ENCODE measurements at places on chromosomes 1 and 21.

- no peak for DNase-seq
Observed at GRCh38 chr1:231039161-231040018, 664 bp downstream of the FAM89A start.

- no peak for DNase-seq
Observed at GRCh38 chr21:37063433-37063832, 9.4 kb downstream of the PIGP start.

DNA sequence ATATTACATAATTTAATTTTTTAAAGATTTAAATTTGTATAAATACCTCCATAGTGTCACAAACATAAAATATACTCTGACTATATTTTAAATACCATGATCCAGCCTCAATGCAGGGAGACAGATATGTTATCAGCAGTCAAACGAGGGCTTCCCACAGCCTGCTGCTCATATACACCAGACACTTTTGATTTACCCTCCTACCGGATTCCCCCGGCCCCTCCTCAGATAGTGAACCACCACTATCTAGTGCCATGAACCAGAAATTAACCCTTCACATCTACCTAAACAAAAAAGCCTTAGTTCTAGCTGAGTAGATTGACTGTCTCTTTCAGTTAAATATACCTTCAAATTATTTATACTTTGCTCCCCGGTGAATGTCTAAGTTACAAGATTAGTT is 52.4 kb upstream of the C1orf53 start:
- no peak for DNase-seq

- DNase-seq: no peak
Observed at GRCh38 chr1:61782771-61783170, 40.5 kb downstream of the PATJ start.

GRCh38 chr1:18886003-18886335 is 16.4 kb downstream of the ALDH4A1 start:
- no peak for DNase-seq

DNA sequence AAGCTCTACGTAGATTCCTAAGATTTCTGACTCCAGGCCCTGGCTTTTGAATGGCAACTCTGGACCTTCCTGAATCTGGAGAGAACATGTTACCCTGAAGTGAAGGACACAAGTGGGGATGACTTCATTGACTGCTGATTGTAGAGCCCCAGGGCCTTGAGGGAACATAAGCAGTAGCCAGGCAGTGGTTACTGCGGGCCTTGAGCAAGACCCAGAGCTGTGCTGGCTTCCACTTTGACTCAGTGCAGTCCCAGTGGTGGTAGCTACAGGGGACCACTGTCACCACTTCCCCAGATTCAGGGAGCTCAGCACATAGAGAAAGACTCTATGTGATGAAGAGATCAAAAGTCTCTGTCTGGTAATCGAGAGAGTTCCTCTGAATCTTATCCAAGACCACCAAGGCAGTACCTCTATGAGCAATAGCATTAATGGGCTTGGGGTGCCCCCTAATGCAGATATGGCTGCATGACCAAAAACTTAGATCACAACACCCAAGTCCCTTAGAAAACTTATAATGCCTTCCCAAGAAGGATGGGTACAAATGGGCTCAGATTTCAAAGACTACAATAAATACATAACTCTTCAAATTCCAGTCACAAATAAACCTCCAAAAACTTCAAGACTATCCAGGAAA is 1278.3 kb downstream of the AMY1C start:
- DNase-seq: no peak

DNA sequence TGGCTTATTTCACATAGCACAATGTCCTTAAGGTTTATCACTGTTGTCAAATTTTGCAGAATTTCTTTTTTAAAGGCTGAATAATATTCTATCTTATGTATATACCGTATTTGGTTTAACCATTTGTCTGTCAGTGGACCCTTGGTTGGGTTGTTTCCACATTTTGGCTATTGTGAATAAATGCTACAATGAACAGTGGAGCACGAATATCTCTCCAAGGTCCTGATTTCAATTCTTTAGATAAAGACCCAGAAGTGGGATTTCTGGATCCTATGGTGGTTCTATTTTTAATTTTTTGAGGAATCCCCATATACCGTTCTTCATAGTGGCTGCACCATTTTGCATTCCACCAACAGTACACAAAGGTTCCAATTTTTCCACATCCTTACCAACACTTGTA is 5.8 kb upstream of the ZBTB17 start:
- no peak for DNase-seq

- no peak for DNase-seq
Observed at GRCh38 chr21:44459712-44460440, 4.6 kb downstream of the LRRC3 start.

GRCh38 chr1:178819123-178819522 is 51.8 kb downstream of the ANGPTL1 start:
- DNase-seq: no peak

DNA sequence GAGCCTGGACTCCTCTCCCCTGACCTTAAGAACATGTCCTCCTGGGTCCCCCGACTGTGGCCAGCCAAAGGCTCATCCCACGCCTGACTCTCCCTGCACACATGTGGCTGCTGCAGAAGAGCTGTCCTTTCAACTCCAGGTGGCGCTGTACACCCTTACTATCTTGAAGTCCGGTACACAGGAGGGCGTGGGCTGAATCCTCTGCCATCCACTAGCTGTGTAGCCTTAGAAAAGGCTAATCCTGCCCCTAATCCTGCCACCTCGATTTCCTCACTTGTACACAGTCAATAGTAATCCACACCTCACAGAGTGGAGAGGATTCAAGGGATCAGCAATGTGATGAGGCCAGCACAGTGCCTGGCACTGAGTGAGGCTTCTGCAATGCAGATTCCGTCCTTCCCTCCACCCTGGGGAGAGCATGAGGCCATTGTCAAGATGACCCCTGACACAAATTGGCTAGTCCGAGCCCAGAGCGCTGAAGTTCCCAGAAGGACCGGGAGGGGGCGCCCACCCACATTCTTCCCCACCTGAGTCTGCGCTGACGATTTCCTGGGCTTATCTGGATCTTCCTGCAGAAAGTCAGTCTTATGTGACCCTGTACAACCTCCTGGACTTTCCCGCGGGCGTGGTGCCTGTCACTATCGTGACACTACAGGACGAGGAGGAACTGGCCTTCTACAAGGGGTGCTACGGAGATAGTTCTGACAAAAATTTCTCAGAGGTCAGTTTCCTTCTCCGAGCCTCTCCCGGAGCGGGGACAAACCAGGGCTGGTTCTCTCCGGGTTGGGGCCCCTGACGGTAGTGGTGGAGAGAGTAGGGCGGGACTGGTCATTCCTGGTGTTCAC is 47.1 kb upstream of the DMBX1 start:
- peak; percentile 29 for DNase-seq

DNA sequence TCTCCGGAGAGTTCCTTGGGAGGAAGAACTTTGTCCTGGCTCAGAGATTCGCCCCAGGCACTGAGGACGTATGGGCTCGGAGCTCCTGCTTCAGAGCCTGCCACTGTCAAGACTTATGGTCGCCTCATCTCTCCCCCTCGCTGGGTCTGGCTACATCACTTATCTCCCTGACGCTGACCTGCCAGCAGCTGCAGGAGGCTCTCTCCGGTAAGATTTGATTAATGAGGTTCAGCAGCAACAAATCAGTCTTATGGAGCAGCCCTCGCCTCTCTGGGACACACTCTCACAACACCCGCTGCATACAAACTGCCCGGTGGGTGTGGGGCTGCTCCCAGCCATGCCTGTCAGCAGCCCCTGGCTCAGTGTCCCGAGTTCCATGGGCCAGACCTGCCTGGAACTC is 297.8 kb downstream of the RRAGC start:
- DNase-seq: no peak

- DNase-seq: no peak
Observed at GRCh38 chr1:154352581-154353459, 27.5 kb downstream of the ATP8B2 start.

DNA sequence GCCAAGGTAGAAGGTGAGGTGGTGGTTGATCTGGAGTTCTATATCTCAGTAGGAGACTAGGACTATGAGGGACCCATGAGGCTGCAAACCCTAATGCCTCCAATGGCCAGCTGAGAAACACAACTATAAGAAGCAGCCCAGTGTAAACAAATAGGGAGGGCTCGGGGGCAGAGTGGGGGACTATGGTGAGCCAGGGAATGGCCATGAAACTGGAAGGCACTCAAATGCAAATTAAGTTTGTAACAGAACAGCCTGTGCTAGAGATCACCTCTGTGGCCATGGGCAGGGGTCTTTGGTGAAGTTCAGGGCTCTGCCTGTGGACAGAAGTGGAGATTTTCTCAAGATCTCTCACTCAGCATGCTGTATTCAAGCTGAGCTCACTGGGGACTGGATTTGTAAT is 187.1 kb downstream of the GRIK3 start:
- DNase-seq: peak; percentile 12

DNA sequence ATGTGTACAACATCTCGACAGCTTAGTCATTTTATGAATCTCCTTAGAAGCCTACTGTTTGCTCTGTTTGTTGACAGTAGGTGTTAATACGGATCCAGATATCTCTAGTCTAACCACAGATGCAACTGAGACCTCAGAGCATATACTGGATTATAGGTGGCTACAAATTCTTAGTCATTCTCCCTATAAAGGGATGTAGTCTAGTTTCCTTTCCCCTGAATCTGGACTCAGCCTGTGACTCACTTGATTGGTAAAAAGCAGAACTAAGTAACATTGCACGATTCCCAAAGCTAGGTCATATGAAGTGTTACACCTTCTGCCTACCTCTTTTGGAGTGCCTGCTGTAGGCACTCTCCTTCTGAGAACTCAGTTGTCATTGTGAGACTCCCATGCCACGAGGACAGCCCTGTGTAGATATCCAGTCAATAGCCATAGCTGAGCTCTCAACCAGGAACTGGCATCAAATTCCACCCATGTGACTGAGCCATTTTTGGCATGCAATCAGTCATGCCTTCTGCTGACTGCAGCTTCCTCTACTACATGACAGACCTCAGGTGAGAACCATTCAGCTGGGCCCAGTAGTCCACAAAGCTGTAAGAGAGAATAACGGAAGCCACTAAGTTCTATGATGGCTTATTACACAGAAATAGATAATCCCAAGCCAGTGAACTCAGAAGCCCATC is 135.9 kb upstream of the CHRM3 start:
- no peak for DNase-seq

DNA sequence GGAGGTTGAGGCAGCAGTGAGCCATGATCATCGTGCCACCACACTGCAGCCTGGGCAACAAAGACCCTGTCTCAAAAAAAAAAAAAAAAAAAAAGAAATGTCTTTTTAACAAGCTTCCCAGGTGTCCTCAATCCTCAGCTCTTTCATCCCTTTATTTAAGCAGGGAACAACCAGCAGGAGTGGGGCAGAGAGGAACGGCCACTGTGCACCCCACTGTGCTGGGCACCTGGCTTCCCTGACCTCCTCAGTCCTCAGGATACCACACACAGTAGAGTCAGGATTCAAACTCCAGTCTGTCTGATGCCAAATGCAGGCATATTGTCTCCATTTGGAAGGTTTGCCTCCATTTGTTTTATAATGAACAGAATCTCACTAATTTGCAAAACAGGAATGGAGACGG is 19.8 kb upstream of the PTAFR start:
- DNase-seq: no peak

DNA sequence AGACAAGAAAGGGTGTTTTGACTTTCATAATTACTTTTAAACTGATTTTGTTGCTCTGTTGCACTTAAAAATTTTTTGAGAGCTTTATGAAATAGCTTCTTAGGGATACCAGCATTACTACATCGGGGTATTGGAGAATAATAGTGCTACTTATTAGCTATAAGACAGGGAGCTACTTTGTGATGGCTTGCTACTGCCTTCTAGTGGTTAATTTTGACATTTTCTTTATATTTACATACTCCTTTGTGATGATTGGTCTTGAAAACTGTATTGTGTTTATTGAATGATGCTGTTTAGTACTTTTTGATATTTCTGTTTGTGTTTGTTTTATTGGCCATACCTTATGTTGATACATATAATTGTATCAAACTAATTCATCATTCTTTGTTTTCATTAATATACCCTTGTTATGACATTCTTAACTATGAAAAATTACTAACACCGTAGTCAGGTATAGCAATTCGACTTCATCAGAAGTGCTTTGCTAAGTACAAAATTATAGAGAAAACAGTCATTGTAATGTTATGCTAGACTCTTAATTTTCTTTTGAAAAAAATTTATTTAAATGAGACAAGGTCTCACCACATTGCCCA is 85.5 kb downstream of the CLIC4 start:
- DNase-seq: peak; percentile 61

GRCh38 chr21:34704119-34704518 is 35.3 kb downstream of the CLIC6 start:
- DNase-seq: no peak

DNA sequence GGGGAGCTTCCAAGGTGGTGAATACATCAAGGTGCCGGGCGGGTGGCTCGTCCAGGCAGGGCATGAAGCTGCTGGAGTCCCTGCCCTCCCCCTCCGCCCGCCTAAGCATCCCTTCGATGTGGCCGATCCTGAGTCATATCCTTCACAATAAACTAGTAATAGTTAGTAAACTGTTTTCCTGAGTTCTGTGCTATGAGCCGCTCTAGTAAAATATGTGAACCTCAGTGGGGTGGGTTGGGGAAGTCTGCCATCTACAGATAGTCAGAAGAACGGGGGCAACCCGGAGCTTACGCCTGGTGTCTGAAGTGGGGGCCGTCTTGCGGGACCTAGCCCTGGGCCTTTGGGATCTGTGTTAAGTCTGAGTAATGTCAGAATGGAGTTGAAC is 21.6 kb downstream of the C2CD2 start:
- DNase-seq: no peak

DNA sequence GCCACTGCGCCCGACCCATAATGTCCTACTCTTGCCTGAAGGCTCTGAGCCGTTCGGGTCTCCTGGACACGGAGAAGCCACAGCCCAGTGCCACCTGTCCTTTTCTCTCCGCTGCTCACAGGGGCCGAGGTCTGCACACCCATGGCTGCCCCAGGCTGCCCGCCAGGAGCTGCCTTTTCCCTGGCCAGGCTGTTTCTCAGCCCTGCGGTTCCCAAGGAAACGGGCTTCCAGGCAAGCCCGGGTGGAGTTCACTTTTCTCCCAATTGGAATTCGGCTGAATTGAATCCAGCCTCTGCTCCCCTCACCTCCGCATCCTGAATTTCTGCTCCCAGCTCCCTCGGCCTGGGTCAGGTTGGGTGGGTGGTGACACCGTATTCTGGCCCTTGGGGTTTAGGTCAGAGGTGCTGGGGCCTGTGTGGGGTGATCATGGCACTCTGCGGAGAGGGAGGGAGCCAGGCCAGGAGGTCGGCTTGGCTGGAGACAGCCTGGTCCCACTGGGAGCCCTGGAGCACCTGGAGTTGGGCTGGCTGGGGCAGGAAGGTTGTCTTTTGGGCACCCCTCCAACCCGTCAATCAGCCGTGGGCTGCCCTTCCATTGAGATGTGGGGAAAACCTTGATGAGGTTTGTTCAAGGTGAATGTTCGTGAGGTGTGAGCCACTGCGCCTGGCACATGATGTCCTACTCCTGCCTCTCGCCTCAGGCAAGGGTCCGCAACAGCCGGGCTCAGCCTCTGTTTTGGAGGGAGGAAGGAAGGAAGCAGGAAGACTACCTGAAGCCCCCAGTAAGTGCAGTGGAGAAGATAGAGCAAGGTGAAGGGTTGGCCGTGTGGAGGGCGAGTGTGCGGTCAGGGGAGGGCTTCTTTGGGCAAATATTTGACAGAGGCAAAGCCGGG is 25.1 kb downstream of the RRP1 start:
- DNase-seq: peak; percentile 28

- DNase-seq: peak; percentile 65
Observed at GRCh38 chr1:40692429-40692895, 958 bp downstream of the NFYC start.

- DNase-seq: no peak
Observed at GRCh38 chr1:152996633-152997400, 4.7 kb upstream of the SPRR3 start.
